ENCODE measurements at places on chromosomes 12 and 14.

DNA sequence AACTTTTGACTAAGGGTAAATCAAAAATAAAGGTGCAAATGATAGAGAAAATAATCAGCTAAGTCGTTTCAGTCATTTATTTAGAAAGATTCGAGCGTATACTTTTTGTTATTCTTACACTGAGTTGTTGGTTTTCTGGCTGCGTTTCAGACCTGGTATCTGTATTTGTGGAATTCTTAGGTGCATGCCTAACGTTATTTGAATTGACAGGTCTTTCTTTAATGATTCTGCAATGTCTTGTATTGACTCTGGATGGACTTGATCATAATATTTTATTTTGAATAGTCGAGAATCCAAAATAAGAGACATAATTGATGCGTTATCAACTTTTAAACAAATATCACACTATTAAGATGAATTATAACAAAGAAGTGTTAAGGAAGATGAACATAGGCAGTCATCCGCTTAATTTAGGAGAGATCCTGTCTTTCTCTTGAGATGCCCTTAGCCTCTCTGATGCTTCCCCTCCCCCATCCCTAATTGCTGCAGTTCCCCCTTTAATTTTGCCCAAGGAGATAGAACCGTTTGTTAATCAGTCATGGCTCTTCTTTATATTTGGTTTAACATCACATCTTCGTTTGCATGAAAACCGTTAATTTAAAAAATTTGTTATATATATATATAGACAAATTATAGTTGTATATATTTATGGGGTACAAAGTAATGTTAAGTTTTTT lies 1.8 kb downstream of the ALX1 start:
- DNase-seq = no peak

- DNase-seq = no peak
Observed at GRCh38 chr12:78931466-78931990, 67.0 kb downstream of the SYT1 start.

GRCh38 chr12:46660276-46660675 lies 165.5 kb downstream of the SLC38A4 start:
- DNase-seq = no peak

DNA sequence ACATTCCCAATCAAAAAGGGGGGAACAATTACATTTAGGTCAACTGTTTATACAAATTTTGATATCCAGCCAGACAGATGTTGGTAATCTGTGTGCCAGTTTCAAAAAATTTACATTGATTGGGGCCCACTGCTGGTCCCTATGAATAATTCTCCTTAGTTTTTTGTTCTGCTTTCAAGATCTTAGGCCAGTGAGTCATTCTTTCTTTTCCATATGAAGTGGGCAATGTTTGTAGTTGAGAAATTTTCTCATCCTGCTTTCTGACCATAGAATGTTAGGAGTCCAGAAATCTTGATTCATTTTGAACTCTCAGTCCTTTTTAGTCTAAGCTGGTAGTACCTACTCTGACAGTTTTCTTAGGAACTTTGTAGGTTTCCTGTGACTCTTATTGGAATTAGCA lies 244.3 kb downstream of the DIO2 start:
- no peak for DNase-seq

DNA sequence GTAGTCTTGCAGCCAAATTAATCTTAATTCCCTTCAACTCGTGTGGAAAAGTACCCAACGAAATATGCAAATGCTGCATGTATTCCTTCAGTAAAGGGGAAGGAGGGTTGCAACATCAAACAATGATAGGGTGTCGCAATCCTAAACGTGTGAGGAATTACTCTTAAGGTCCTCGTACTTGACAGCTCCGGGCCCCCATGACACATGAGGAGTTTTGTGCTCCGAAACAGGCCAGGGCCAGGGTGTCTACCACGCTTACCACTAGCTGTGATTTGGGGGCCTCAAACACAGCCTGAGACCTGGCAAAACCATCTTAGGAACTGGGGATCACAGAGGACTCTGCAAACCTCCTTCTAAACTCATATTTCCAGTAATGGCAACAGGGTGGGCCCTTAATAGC lies 20.4 kb downstream of the FOS start:
- no peak for DNase-seq

DNA sequence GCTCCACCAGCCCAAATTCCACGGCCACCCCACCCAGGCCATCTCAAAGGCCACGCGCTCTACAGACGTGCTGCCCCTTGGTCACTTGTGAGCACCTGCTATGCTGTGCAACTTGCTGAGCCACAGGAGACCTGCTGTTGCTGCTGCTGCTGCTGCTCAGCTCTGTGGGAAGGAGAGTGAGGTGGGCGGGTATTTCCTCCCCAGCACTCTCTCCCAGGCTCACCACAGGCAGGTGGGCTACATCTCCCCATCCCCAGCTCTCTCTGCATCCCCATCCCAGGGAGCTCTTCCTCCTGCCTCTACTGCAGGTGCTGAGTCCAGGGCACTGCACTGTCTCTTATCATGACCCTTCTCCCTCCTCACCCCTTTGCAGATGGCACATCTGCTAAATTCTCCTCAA lies 306.9 kb downstream of the BCL11B start:
- DNase-seq = no peak

GRCh38 chr14:54594537-54594936 lies 27.6 kb downstream of the SAMD4A start:
- no peak for DNase-seq

GRCh38 chr12:76002598-76003354 lies 28.8 kb downstream of the PHLDA1 start:
- DNase-seq = no peak

DNA sequence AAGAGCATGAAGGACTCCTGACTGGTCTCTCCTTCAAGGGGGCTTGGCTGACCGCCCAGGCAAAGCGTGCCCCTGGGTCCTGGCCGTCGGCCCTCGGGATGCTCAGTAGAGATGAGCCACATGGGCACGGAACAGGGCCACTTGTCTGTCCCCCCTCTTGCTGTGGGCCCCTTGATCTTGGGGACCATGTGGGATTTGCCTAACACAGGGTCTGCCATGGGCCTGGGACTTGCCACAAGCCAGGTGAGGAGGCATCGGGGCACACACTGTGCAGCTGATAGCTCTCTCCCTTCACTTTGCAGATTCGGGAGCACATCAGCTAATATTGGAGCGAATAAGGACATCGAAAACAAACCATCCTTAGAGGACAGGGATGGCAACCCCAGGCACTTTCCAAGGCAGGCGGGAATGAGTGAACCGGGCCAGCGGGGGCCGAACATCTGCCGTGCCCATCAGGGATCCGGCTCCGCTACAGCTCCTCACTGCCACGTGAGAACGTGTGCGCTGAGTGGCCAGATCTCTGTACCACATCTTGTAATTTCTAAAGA lies 88.1 kb downstream of the PIWIL1 start:
- no peak for DNase-seq

GRCh38 chr12:131677699-131678098 lies 33.2 kb upstream of the SFSWAP start:
- no peak for DNase-seq

GRCh38 chr12:81800298-81801148 lies 41.4 kb upstream of the PPFIA2 start:
- DNase-seq = no peak

DNA sequence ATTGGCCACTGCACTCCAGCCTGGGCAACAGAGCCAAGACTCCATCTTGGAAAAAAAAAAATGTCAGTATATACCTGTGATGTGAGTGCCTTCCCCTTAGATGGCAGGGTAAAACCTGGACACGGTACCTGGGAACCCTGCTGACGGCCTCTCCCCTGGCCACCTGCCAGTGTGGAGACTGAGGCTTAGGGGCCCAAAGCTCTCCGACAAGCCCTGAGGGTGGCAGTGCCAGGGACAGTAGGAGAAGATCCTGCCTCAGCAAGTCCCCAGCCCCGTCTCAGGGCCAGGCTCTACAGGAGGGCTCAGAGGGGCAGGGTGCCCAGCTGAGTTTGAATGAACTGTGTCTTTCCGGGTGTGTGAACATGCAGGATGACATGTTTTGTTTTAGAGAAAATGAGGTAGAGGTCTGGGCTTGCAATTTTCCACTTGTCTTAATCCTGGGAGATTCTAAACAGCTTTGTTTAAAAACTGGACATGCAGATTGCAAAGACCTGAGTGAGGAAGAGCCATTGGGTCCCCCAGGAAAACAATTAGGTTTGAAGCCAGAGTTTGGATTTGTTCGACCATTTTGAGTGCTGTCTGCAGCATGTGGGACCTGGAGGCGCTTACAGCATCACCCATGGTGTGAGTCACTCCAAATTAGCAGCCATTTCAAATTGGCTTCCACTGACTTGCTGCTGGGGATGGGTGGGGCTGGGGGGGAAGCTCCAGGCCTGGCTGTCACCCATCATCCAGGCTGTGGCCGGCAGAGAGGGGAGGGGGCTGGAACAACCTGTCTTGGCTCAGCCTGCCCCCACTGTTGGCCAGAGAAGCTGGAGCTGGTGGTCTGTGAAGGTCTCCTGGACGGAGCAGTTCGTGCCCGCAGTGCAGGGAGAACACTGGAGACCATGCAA lies 10.8 kb downstream of the TSPAN9 start:
- no peak for DNase-seq
